ENCODE measurements at places on chromosomes 6 and 20.

DNA sequence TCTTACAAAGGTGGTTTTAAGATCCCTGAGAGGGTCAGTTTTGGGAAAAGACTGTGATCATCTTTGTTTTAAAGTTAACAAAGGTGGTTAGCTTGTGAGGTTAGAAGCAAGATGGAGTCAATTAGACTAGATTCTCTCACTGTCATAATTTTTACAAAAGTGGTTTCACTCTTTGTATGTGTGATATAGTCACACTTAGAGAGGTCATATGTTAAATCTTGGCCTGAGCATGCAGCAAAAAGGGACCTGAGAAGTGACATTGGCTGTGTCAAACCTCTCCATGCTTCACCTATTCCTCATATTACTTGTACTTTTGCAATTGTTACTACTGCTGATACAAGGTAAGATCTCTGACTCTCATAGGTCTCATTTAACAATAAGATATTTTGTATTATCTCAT, 368.0 kb downstream of the TBC1D32 start:
- no peaks in the 10 kb centered on the region for H3K36me3 ChIP-seq
- H3K4me3 ChIP-seq = no peak overlapping the region
- H3K27me3 ChIP-seq = no peaks in the 10 kb centered on the region

GRCh38 chr6:29825848-29826247, 1.8 kb upstream of the HLA-G start:
- no peaks in the 10 kb centered on the region for H3K4me1 ChIP-seq
- H3K4me3 ChIP-seq = no peak overlapping the region
- H3K27ac ChIP-seq = no peak overlapping the region
- H3K27me3 ChIP-seq = peaks cover 93% of the 10 kb centered on the region
- DNase-seq = no peak

- no peak overlapping the region for H3K4me3 ChIP-seq
- H3K27me3 ChIP-seq = no peaks in the 10 kb centered on the region
- no peak for DNase-seq
- H3K27ac ChIP-seq = no peak overlapping the region
- peaks cover 9% of the 10 kb centered on the region for H3K4me1 ChIP-seq
- peaks cover 29% of the 10 kb centered on the region for H3K36me3 ChIP-seq
Measured at GRCh38 chr6:155260686-155261085, 3.1 kb upstream of the CLDN20 start.

- no peak overlapping the region for H3K27ac ChIP-seq
- DNase-seq = no peak
- H3K4me3 ChIP-seq = no peak overlapping the region
- peaks cover 14% of the 10 kb centered on the region for H3K4me1 ChIP-seq
Measured at GRCh38 chr6:137351890-137352289, 132.7 kb upstream of the IFNGR1 start.

DNA sequence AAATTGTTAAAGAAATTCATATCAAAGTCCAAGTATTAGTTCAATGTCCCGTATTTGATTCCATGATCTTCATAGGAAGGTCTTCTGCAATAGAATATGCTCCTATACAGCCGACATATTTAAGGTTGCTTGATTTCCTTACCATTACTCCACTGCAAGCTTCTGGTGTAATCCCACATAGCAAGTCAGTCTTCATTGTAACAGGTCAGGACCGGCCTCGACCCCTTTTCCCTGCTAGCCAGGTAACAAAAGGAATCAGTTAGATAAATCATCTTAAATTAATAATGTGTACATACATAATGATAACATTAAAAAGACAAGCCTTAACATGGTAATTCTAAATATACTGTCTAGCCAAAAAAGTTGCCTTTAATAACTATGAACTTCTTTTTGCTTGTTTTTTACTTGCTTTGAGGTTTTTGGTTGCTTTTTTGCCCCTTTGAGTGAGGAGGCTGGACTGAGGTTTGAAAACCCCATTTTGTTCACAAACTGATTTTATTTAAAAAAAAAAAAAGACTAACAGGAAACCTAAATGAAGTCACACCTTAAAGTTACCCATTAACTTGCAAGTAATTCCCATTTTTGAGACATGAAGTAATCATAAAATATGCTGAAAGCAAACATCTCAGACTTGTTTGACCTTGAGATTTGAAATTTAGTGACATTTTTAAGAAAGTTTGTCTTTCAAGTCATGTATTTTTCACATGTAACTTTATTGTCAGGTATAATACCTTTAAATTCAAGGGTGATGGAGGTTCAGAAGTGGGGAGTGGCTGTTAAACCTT, 19.2 kb upstream of the SNX14 start:
- H3K4me3 ChIP-seq = no peak overlapping the region
- H3K36me3 ChIP-seq = peaks cover 31% of the 10 kb centered on the region
- no peak overlapping the region for H3K27ac ChIP-seq
- no peak for DNase-seq
- H3K27me3 ChIP-seq = no peaks in the 10 kb centered on the region

DNA sequence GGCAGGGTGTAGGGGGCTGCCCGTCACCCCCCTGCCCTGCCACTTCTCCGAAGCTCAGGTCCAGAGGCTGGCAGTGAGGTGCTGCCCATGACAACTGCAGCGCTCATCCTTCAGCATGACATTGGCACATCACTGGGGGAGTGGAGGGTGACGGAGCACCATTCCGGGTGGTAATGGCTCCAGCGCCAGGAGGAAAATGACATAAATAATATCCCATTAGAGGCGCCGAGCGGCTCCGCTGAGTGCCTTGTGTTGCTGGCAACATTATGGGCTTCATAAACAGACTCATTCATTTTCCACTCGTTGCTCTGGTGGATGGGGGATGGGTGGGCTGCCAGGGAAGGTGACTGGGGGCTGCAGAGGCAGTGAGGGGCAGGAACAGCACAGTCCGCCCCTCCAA, 56.9 kb upstream of the CTNNBL1 start:
- peaks cover 5% of the 10 kb centered on the region for H3K4me1 ChIP-seq
- H3K27ac ChIP-seq = no peak overlapping the region
- H3K4me3 ChIP-seq = no peak overlapping the region
- DNase-seq = no peak

DNA sequence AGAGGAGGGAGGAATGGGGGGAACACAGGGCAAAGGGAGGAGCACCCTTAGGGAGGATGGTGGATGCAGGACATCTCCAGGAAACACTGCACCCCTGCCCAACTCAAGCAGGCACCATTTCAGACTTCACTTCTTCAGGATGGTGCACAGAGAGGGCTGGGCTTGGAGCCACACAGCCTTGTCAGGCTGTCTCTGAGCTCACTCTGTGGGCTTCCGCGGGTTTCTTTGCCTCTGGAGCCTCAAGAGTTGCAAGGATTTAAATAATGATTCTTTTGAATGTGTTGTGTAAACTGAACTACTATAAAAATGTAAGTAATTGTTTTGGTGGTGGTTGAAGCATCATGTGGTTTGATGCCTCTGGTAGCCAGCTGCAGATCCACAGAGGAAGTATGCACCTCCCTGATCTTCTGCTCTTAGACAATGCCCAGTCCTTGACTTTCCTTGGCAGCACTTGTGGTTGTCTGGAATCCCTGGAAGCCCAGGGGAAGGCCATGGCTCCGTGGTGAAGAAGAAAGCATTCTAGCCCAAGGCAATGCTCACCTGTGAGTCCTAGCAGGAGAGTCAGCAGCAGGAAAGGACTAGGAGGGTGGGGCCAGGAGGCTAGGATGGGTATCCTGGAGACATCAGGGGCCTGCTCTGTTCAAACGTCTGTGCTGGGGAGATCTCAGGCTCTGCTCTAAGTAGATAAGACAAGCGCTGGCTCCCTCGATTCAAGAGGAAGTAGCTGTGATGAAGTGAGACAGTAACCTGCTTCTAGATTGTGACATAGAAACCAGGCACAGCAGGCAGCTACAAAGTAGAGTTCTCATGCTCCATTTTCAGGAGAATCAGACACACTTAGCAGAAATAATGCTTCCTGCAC, 50.2 kb upstream of the SIRPG start:
- no peaks in the 10 kb centered on the region for H3K36me3 ChIP-seq
- H3K4me3 ChIP-seq = no peak overlapping the region
- no peak overlapping the region for H3K27ac ChIP-seq
- DNase-seq = no peak

GRCh38 chr6:16947375-16948015, 154.4 kb upstream of the STMND1 start:
- peaks cover 30% of the 10 kb centered on the region for H3K4me1 ChIP-seq
- H3K27ac ChIP-seq = peak overlapping the region; percentile 40
- DNase-seq = no peak
- peaks cover 34% of the 10 kb centered on the region for H3K27me3 ChIP-seq

GRCh38 chr6:81562169-81562568, 190.3 kb downstream of the TENT5A start:
- H3K27ac ChIP-seq = no peak overlapping the region
- H3K36me3 ChIP-seq = no peaks in the 10 kb centered on the region
- no peak overlapping the region for H3K4me3 ChIP-seq
- H3K4me1 ChIP-seq = no peaks in the 10 kb centered on the region

DNA sequence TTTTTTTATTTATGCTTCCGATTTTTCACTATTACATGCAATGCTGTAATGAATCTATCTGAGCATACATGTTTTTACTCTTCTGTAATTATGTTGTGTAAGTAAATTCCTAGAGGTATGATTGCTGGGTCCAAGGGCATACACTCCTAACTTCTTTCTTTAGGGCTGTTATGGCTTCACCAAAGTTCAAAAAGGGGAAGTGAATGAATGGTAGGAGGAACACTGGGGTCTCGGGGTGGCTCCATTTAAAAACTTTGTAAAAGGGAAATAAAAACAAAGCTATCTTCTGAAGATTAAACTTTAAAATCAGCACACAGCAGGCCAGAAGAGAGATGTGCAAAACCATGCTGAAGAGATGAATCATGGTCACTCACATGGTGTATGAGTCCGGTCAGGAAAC, 289.1 kb upstream of the SUPT3H start:
- H3K27me3 ChIP-seq = peaks cover 54% of the 10 kb centered on the region
- no peaks in the 10 kb centered on the region for H3K36me3 ChIP-seq
- H3K4me1 ChIP-seq = peaks cover 19% of the 10 kb centered on the region
- DNase-seq = no peak

GRCh38 chr6:155103816-155104366, 108.8 kb downstream of the TIAM2 start:
- no peak for DNase-seq
- no peak overlapping the region for H3K4me3 ChIP-seq
- H3K27me3 ChIP-seq = no peaks in the 10 kb centered on the region
- no peaks in the 10 kb centered on the region for H3K36me3 ChIP-seq

DNA sequence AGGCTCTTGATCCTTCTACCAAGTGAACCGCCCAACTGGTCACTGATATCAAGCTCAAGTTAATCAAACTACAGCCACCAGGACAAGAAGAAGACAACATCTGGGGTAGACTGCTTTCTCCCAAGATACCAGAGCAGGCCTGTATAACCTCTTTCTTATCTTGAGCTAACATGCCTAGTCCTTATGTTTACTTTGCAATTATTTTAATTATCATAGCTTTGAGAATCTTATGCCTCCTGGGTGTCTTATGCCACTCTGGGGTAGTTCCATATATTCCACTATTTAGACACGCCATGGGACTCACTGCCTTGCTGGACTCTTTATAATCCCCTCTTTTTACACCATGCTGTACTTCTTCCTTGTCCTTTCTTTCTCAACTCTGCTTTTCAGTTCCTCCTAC, 41.5 kb upstream of the ECI2 start:
- no peak for DNase-seq
- H3K4me3 ChIP-seq = no peak overlapping the region
- peaks cover 9% of the 10 kb centered on the region for H3K4me1 ChIP-seq
- no peaks in the 10 kb centered on the region for H3K27me3 ChIP-seq
- H3K27ac ChIP-seq = no peak overlapping the region
- H3K36me3 ChIP-seq = no peaks in the 10 kb centered on the region

- peaks cover 19% of the 10 kb centered on the region for H3K4me1 ChIP-seq
- no peak for DNase-seq
- peaks cover 23% of the 10 kb centered on the region for H3K36me3 ChIP-seq
- no peak overlapping the region for H3K4me3 ChIP-seq
- H3K27me3 ChIP-seq = no peaks in the 10 kb centered on the region
- no peak overlapping the region for H3K27ac ChIP-seq
Measured at GRCh38 chr20:37247547-37247946, 14.1 kb downstream of the GHRH start.

- no peak overlapping the region for H3K27ac ChIP-seq
- peak; percentile 47 for DNase-seq
- H3K4me1 ChIP-seq = no peaks in the 10 kb centered on the region
- no peak overlapping the region for H3K4me3 ChIP-seq
Measured at GRCh38 chr20:59645761-59646171, 41.4 kb downstream of the PHACTR3 start.

- H3K36me3 ChIP-seq = peaks cover 4% of the 10 kb centered on the region
- H3K27ac ChIP-seq = peak overlapping the region; percentile 81
- H3K4me1 ChIP-seq = peaks cover 39% of the 10 kb centered on the region
- no peak for DNase-seq
- peak overlapping the region; percentile 91 for H3K4me3 ChIP-seq
Measured at GRCh38 chr6:42141603-42142117, 760 bp downstream of the C6orf132 start.

DNA sequence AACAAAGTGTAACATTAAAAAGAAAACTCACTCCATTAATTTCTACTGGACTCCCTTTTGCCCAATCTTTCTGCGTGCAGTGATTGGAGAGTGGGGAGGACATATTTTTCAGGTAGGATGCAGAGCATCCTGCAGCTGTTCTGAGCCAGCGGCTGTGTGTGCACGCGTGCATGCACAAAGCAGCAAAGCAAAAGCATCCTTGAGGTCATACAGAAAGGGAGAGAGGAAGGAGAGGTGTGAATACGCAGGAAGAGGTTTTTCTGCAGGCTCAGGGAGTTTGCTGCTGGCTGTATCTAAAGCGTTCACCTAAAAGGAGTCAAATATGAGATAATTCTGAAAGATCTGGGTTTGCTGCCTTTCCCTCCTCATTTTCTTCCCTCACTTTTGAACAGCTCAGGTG, 108.4 kb downstream of the HUS1B start:
- peaks cover 29% of the 10 kb centered on the region for H3K36me3 ChIP-seq
- H3K4me3 ChIP-seq = no peak overlapping the region
- no peaks in the 10 kb centered on the region for H3K27me3 ChIP-seq
- H3K4me1 ChIP-seq = peaks cover 10% of the 10 kb centered on the region

DNA sequence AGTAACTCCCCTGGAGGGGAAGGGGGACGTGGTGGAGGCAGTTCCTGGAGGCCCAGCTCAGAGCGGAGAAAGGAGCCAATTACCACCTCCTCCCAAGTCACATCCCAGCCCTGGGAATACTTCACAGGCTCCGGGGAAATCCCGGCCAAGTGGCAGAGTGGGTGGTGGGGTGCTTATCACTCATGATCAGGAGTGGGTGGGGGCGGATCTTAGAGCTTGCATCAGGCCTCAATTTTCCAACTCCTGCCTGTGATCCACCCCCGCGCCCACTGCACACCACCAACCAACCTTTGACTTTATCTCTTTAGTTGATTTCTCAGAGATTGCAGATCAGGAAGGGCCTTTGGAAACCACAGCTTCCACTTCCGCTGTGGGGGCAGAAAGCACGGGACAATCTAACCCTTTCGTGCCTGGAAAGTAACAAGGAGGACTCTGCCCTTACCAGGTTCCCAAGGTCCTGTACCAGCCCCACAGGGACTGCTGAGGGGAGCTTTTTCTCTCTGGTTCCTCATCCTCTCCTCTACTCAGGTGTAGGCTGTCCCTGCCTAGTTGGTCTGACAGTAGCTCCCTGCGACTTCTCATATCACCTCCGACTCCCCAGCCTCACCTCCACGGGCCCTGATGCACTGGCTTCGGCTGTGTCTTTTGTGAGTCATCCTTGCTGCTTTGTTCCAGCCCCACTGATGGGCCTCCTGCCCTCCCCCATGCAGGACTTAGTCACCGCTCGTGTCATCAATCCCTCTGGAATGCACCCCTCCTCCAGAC, 24.9 kb upstream of the IER3 start:
- no peaks in the 10 kb centered on the region for H3K36me3 ChIP-seq
- no peaks in the 10 kb centered on the region for H3K27me3 ChIP-seq
- H3K4me1 ChIP-seq = peaks cover 54% of the 10 kb centered on the region
- H3K27ac ChIP-seq = peak overlapping the region; percentile 88
- no peak for DNase-seq
